ENCODE measurements at places on chromosomes 2 and 18. TPM values are rescaled to one million over a fixed set of nuclear protein-coding genes. Genes with fewer than 3 reads are reported as not detected.

Gene SIX3
- not detected for total RNA-seq

Gene LRRC30
- 9.4 TPM for total RNA-seq

Gene RUFY4
- not detected for total RNA-seq

Gene ITPRID2
- 43.3 TPM for total RNA-seq

Gene SMCHD1
- total RNA-seq: 102 TPM

Gene KLHL30
- 18.3 TPM for total RNA-seq

Gene ASTL
- not detected for total RNA-seq
